ENCODE measurements at places on chromosomes 5 and 9. TPM values are rescaled to one million over a fixed set of nuclear protein-coding genes. Genes with fewer than 3 reads are reported as not detected.

GRCh38 chr9:122949696-122950095 lies 8.9 kb downstream of the RABGAP1 start:
- no peak overlapping the region for H3K27ac ChIP-seq
- H3K36me3 ChIP-seq = peaks cover 20% of the 10 kb centered on the region
- H3K27me3 ChIP-seq = no peaks in the 10 kb centered on the region
- no peak overlapping the region for H3K4me3 ChIP-seq
- H3K4me1 ChIP-seq = peaks cover 45% of the 10 kb centered on the region

EFNA5 gene
- total RNA-seq = 38.0 TPM

SAXO1 gene
- not detected for total RNA-seq

DNA sequence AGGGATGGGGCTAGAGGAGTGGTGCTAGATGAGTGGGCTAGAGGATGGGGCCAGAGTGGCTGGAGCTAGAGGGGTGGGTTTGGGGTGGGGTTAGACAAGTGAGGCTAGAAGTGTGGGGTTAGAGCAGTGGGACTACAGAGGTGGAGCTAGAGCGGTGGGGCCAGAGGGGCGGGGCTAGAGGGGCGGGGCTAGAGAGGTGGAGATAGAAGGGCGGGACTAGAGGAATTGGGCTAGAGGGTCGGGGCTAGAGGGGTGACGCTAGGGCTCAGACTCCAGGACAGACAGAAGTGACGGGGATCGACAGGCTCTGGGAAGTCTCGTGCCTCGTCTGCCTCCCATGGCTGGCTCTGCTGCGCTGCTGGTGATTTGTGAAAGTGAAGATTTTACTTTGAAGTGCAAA lies 31.0 kb upstream of the TENT4A start:
- peaks cover 43% of the 10 kb centered on the region for H3K27me3 ChIP-seq
- H3K4me3 ChIP-seq = no peak overlapping the region

GRCh38 chr9:104775574-104775936 lies 11.6 kb downstream of the NIPSNAP3B start:
- DNase-seq = no peak
- H3K4me1 ChIP-seq = no peaks in the 10 kb centered on the region
- no peaks in the 10 kb centered on the region for H3K27me3 ChIP-seq
- 0 out of 2 replicates have a peak, but pooled peaks cover 3% of the 10 kb centered on the region for H3K36me3 ChIP-seq
- no peak overlapping the region for H3K4me3 ChIP-seq

GRCh38 chr9:7085357-7085756 lies 327.6 kb downstream of the KDM4C start:
- H3K36me3 ChIP-seq = no peaks in the 10 kb centered on the region
- no peaks in the 10 kb centered on the region for H3K27me3 ChIP-seq
- no peaks in the 10 kb centered on the region for H3K4me1 ChIP-seq
- no peak for DNase-seq

GNA14 gene
- 1.1 TPM for total RNA-seq

DNA sequence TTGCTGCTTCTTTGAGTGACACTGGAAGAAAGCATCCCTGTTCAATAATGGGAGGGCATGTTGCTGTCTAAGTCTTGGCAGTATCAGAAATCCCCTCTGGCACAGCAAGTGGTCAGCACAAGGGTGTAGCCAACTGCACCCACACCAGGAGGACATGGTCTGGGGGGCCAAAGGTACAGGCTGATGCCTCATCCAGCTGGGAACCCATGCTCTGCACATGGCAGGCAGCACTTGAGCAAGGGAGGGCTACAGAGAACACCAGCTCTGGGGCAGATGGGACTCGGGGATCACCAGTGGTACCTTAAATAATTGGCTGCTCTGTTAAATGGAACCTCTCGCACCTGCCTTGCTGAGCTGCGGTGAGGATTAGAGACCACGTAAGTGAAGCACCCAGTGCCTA lies 265.2 kb downstream of the SYK start:
- DNase-seq = no peak
- H3K36me3 ChIP-seq = no peaks in the 10 kb centered on the region
- peaks cover 25% of the 10 kb centered on the region for H3K4me1 ChIP-seq
- H3K27ac ChIP-seq = no peak overlapping the region

DNA sequence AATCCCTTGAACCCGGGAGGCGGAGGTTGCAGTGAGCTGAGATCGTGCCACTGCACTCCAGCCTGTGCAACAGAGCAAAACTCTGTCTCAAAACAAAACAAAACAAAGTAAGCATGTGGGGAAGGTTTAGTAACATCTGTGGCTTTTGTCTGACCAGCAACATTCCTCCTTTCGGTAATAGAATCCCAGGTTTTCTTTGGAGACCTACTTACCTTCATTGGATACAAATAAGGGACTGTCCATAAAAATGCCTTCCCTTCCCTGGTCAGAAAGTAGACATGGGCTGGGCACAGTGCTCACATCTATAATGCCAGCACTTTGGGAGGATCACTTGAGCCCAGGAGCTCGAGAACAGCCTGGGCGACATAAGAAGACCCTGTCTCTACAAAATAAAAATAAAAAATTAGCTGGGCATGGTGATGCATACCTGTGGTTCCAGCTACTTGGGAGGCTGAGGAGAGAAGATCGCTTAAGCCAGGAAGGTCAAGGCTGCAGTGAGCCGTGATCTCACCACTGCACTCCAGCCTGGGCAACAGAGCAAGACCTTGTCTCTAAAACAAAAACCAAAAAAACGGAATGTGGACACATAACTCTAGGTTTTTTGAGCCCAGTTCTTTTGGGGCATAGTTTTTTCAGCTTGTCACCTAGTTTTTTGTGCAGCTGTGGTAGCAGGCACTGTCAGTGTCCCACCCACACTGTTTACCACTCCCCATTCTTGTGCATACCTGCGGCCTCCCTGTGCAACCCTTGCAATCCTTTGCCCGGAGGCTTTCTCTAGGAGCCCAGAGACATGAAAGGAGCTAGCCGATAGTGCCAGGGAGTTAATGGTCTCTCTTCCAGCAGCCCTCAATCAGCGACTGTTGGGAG lies 9.0 kb upstream of the SPINK4 start:
- no peak overlapping the region for H3K4me3 ChIP-seq
- H3K27ac ChIP-seq = peak overlapping the region; percentile 62
- peak; percentile 86 for DNase-seq
- no peaks in the 10 kb centered on the region for H3K27me3 ChIP-seq
- peaks cover 67% of the 10 kb centered on the region for H3K4me1 ChIP-seq

PROB1 gene
- 2.9 TPM for total RNA-seq

GRCh38 chr5:96121364-96121763 lies 159.7 kb upstream of the ELL2 start:
- no peaks in the 10 kb centered on the region for H3K27me3 ChIP-seq
- H3K4me3 ChIP-seq = no peak overlapping the region
- no peaks in the 10 kb centered on the region for H3K4me1 ChIP-seq
- H3K27ac ChIP-seq = no peak overlapping the region
- H3K36me3 ChIP-seq = no peaks in the 10 kb centered on the region

- no peak overlapping the region for H3K27ac ChIP-seq
- no peaks in the 10 kb centered on the region for H3K27me3 ChIP-seq
- H3K4me1 ChIP-seq = no peaks in the 10 kb centered on the region
These were observed 285.7 kb downstream of the NR3C1 start for GRCh38 chr5:143117821-143118220.

RGS7BP gene
- not detected for total RNA-seq

DNA sequence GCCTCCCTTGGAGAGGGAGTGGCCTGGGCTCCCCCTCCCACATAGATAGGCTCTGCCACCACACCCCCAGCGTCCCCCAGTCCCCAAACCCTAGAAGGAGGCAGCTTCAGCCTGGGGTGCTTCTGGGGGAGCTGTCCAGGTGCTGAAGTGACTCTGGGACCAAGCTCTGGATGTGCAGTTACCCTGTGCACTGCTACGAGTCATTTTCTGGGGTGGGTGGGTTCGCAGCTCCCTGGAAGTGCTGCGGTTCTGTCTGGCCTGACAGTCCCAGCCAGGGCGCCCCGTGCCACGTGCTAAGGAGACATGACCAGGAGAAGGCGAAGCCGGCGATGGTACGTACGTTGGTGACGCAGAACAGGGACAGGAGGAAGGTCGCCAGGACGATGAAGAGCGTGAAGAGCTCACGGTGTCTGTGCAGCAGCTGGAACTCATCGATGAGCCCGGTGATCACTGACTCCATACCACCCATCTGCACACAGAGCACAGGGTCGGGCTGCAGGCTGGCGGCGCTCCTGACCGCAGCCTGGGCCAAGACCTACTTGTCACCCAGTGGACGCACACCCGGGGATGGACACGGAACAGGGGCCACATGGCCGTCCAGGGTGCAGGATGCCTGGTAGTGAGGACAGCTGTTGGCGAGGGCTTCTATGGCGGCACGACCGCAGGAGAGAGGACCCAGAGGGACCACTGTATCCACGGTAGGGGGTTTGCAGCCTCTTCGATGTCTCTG lies 35.7 kb downstream of the SLC6A3 start:
- H3K27ac ChIP-seq = no peak overlapping the region
- no peaks in the 10 kb centered on the region for H3K36me3 ChIP-seq
- H3K27me3 ChIP-seq = peaks cover 98% of the 10 kb centered on the region
- peak; percentile 57 for DNase-seq
- H3K4me3 ChIP-seq = no peak overlapping the region

DNA sequence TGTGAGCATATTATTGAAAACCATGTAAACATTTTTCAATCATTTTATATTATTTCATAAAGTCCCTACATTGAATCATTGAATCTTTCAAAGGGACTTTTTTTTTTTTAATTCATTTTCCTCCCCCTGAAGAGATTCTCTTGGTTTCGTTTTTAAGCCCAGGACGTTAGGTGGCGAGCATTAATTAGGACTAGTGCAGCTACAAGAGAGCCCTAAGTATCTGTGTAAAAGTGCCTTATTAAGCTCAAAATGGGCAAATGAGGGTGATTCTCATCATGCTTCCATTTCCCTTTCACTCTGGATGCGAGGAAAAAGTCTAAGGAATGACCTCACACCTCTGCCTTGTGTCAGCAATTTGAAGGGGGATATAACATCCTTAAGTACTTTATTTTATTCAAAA lies 517.9 kb upstream of the ITGA1 start:
- no peaks in the 10 kb centered on the region for H3K36me3 ChIP-seq
- no peak overlapping the region for H3K4me3 ChIP-seq
- no peaks in the 10 kb centered on the region for H3K27me3 ChIP-seq
- no peak for DNase-seq
- no peaks in the 10 kb centered on the region for H3K4me1 ChIP-seq

DNA sequence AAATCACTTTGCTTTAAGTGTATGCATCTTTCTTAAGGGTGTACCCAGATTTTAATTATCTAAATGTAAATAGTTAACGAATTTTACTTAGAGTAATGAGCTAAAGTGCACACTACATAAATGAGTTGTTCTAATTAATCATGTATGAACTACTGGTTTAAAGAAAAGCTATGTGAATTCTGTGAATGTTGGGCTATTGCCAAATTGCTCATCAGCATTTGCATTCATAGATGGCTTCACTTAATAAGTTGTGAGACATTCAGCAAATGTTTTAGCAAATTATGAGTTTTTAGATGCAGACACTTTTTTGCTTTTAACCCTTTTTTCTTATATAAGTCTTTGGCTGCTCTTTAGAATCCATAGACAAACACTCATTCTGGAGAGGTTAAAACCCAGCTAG lies 175.7 kb downstream of the PBX3 start:
- H3K4me1 ChIP-seq = no peaks in the 10 kb centered on the region
- no peaks in the 10 kb centered on the region for H3K36me3 ChIP-seq
- DNase-seq = no peak
- H3K27me3 ChIP-seq = no peaks in the 10 kb centered on the region
- H3K27ac ChIP-seq = no peak overlapping the region

All from PC-9 (cell line).